ENCODE measurements at places on chromosomes 12 and 14.

- no peak for DNase-seq
Measured at GRCh38 chr12:79200176-79200575, 335.6 kb downstream of the SYT1 start.

DNA sequence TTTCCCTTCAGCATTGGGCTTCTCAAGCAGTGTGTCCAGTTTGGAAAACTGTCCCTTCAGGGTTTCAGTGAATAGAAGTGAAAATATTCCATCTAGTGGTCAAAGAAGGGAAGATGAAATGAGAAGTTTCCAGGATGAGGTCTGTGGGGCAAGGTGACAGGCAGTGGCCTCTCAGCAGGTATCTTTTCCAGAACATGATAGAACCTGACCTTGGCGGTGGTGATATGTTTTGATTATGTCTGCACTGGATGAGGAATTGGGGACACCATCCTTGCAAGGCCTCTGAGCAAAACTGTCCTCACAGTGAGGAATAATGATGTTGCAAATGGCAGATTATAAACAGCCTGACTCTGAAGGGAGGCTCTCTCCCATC is 4.7 kb downstream of the GPX2 start:
- DNase-seq: no peak

DNA sequence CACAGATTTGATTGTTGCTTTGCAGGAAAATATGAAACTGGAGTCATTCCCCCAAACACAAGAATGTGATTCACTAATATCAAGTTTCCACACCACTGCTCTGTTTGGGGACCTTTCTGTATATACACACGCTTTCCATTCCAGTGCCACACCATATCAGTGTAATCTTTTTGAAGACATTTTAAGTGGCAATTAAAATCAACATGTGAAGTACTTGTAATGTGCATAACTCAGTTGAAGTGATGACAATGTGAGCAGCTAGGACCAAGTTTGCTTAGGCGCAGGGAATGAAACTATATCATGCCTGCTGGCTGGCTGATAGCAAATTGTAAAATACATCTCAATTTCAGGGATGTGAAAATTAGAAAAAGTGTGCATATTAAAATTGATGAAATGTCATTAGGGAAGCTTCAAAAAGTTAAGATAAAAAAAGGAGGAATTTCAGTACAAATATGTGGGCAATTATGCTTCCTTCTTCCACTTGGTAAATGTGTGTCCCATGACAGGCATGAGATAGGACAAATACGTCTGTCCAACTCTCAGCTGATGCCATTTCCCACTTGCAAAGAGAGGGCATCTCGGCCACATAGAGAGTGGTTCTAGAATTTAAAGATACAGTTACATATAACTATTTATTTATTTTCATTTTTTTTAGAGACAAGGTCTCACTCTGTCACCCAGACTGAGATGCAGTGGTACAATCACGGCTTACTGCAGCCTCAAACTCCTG is 43.7 kb downstream of the HSPB8 start:
- DNase-seq: no peak

GRCh38 chr14:89239023-89239422 is 178.0 kb downstream of the FOXN3 start:
- DNase-seq: no peak

DNA sequence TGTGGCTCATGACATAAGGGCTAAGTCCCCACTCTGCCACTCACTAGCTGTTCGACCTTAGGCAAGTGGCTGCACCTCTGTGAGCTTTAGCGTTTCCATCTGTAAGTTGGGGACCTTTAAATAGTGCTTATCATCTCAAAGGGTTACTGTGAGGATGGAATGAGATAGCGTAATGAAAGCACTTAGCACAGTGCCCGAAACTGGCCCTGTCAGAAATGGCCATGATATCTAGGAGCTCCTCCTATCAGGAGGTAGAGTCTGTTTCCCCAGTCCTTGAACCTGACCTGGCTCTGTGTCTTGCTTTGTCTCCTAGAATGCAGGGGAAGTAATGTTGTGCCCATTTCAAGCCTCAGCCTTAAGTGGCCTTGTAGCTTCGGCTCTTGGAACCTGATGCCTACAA is 211.0 kb downstream of the RBM19 start:
- DNase-seq: no peak

- no peak for DNase-seq
Measured at GRCh38 chr14:77585385-77585784, 31.1 kb downstream of the SPTLC2 start.

GRCh38 chr12:92721130-92721529 is 18.3 kb downstream of the PLEKHG7 start:
- DNase-seq: no peak

DNA sequence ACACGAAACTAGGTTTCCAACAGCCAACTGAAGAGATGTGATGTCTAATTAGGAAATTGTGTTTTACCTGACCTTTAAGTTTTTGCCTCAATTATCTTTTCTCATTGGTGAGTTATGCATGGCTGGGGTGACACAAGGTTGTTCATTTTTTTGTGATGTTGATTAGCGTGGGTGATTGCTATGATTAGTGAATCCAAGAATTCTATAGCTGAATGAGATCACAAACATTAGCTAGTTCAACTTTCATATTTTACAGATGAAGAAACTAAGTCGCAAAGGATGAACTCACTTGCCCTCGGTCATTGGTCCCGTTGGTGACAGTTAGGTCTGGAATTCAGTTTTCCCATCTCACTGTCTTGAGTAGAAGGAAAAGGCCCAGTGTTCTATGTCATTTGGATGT is 32.6 kb upstream of the LMNTD1 start:
- no peak for DNase-seq

DNA sequence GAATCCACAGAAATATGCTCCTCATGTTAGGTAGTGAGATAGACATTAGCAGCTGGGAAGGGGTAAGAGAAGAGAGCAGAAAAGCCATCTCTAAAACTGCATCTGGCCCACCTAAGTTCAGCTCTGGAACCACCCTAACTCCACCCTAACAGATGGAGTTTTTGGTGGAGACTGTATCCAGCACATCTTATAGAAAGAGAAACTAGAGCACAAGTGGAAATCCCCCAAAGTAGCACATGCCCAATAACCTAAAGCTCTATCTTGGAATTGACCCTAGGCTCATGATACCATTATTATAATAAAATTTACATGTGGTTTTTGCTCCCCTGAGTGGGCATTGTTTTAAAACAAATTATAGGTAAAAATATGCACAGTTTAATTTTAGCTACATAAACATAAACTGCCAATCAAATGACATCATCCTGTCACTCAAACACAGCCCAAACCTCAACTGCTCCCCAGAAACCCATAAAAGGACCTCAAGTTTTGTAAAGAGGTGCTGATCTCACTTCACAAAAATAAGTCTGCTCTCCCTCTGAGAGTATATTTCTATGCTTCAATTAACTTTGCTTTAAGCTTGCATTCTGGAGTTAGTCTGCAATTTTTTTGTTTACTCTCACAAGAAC is 206.4 kb downstream of the PIK3C2G start:
- DNase-seq: no peak

GRCh38 chr14:105527381-105527825 is 1.0 kb downstream of the TMEM121 start:
- DNase-seq: no peak

DNA sequence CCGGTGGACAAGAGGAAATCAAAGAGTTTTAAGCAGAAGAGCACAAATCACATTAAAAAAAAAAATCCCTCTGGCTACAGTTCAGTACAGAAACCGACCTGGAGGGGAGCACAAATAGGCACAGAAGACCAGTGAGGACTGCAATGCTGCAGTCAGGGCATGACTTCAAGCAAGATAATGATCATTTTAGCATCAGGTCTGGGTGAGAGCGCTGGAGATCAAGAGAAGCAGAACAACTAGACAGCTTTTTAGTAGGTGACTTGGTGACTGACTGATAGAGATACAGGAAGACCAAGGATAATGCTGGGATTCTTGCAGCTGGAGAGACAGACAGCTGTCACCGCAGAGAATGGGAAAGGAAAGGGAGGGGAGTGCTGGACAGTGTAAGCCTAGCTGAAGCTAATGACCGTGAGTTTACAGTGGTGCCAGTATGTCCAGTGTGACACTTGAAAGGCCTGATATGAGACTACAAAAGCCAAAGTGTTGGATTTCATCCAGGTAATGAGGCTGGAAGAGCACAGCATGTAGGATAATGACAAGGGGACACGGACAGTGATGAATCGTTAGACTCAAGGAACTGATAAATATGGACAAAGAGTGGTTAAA is 5.6 kb downstream of the NFYB start:
- no peak for DNase-seq

DNA sequence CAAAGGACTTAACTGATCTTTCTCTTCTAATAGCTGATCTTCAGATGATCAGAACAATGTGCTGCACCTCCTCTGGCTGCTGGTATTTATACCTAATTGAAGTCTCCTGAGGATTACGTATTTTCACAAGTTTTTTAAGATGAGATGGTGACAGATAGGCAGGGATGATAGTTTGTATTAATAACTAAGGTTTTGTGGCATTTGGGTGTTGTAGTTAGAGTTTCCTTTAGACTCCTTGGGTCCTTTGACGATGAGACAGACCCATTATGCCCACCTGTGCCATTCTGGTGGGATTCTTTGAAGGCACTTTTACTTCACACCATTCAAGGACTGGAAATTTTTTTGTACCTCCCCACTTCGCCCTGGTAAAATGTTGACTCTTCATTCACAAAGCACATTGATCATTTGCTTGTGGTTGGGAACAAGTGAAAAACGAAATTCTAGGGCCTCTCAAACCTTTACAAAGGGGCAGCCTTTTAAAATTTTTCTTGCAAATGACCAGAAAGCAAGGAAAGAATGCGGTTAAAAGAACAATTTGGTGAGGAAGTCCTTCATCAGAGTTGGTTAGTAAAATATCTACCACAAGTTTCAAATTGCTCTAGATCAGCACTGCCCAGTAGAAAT is at the start of gene IFNG:
Gene IFNG, minus strand, starts transcription at position 60 of the 624 bp plus-strand sequence. CDS start 125 bp downstream, outside the sequence.
- no peak for DNase-seq

- DNase-seq: no peak
Measured at GRCh38 chr12:79020106-79020505, 155.5 kb downstream of the SYT1 start.

- DNase-seq: peak; percentile 36
Measured at GRCh38 chr14:92513204-92513965, at the start of gene RIN3. Gene RIN3, plus strand, starts transcription at chr14:92513781. Its CDS starts 152 bp downstream, at chr14:92513933.

DNA sequence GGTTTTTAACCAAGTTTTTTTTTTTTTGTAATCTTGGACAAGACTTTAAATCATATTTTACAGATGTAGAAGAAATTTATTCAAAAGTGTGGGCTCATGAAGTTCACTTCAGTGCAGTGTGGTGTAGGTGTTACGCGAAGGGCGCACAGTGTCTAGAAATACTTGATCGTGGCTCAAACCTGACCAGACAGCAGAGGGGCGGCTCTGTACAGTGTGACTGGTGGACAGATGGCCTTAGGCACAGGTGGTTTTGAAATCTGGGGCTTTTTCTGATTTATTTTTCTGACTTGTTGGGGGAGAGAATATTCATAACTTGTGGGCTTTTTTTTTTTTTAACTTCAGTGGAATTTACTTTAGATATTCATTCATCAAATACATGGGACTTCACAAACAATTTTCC is 179.2 kb downstream of the PELI2 start:
- DNase-seq: no peak

GRCh38 chr14:58501214-58501816 is 73.8 kb downstream of the KIAA0586 start:
- peak; percentile 18 for DNase-seq

DNA sequence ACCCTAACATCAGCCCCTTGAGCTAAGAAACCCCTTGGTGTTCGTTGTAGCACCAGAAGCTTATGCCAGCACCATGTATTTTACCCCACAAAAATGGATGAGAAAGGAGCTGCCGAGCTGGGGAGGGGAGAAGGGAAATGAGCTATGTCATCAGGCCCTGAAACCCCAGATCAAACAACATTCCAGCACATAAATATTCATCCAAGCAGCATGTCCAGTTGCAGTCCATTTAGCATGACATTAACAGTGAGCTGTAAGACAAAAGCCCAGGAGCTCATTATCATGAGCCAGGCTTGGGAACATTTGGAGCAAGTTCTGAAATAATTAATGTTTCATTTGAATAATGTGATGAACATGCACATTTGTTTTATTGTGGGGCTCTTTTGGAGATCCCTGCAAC is 630.1 kb upstream of the TMEM132C start:
- DNase-seq: no peak

DNA sequence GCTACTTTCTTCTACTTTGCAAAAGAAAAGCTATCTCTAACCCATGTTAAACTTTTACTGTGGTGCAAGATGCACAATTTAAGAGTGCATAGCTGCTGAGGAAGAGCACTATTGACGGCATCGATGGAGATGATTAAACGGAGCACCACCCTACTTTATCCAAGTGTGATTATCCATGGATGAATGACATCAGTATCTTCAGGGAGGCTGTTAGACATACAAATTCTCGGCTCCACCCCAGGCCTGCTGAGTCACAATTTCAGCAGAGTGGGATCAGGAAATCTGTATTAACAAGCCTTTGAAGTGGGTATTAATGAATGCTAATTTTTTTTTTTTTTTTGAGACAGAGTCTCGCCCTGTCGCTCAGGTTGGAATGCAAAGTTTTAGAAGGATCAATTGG is 16.2 kb downstream of the SLC2A14 start:
- no peak for DNase-seq
